EL (cell line): ENCODE measurements at places on chromosomes 3 and 15.

GRCh38 chr3:151082880-151083838 is 2.3 kb upstream of the MED12L start:
- no peak for DNase-seq

DNA sequence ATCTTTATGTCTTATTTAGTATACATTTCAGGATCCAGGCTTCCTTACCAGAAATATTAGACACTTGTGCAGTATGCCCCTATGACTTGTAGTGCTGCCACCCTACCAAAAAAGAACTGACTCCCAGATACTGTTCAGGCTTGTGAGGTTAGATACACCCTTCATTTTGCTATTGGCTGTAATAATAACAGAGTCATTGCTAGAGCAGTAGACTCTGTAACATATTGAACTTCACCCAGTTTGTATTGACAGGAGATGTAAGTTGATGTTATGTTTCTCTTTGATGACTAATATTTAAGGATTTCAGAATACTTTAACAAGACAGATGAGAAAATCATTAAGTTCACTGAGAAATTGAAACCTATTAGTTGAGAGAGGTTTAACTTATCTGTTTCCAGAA is 32.9 kb downstream of the RNF111 start:
- peak; percentile 21 for DNase-seq

- DNase-seq = peak; percentile 68
Measured at GRCh38 chr3:194573680-194574437, 59.4 kb downstream of the TMEM44 start.

DNA sequence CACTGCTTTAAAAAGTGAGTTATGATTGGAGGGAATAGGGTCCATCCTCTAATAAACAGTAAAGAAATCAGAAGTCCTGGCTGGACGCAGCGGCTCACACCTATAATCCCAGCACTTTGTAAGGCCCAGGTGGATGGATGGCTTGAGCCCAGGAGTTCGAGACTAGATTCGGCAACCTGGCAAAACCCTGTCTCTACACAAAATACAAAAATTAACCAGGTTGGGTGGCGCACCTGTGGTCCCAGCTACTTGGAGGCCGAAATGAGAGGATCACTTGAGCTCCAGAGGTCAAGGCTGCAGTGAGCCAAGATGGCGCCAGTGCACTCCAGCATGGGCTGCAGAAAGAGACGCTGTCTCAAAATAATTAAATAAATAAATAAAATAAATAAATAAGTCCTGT is 171.2 kb downstream of the POTEB3 start:
- no peak for DNase-seq

DNA sequence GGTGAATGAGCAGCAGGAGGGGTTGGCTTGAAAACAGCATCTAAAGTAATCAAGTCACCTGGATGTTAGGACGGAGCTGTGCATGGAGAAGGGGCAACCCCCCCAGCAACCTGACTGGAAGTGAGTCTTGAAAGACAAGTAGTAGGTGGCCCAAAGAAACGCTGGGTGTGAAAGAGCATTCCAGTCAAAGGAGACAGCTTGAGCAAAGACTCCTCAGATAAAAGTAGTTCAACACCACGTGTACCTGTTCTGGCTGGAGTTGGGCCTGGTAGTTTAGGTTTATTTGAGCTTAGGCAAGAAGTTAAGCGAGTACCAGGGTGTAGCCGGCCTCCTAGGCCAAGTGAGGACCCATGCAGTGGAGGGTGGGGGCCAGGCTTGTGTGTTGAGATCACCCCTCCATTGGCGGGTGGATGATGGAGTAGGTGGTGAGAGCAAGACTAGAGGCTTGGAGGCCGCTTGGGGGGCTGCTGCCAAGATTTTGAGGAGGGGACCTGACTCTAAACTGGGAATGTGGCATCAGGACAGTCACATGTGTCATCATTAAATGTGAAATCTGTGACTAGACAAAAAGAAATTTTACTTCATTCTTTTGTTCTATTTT is 61.3 kb downstream of the ABHD2 start:
- no peak for DNase-seq

- no peak for DNase-seq
Measured at GRCh38 chr3:16331319-16331883, 66.4 kb downstream of the OXNAD1 start.
